ENCODE measurements at places on chromosomes 4 and X.

GRCh38 chr4:27490315-27490714 is 629.7 kb downstream of the STIM2 start:
- DNase-seq: no peak

- no peak for DNase-seq
These were observed 65.0 kb downstream of the MAPK10 start for GRCh38 chr4:86294883-86295282.

- no peak for DNase-seq
These were observed 32.1 kb downstream of the TAPT1 start for GRCh38 chr4:16194214-16194613.

DNA sequence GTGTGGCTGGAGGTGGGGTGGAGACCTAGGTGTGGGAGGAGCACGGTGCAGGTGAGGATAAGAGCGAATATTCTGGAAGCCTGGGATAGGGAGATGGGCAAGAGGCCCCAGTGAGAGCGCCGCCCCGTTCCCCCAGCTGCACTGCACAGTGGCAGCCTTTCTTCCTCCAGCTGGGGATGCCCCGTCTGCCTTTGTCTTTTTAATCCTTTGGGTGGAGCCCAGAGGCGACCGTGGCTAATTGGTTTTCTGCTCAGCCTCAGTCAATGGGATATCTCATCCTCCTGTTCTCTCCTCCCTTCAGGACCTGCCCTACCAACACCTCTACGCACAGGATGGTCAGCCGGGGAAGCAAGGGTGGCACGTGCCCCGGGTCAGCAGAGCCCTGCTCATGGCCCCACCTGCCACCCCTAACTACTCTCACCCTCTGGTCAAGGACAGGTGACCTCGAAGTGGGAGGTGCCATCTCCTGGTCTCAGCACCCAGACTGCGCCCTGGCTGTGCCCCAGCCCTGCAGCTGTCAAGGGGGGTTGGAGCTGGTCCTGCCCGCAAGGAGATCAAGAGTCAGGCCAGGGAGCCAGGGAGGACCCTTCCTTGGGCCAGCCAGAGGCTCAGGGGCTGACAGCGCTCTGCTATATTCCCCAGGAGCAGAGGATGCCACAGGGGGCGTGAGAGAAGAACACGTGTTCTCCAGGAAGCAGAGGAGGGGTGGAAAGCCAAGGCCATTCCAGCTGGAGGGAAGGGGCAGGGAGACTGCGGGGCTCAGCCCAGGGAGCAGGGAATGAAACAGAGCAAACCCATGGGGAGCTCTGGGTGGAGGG is 64.0 kb downstream of the ADRA2C start:
- no peak for DNase-seq

DNA sequence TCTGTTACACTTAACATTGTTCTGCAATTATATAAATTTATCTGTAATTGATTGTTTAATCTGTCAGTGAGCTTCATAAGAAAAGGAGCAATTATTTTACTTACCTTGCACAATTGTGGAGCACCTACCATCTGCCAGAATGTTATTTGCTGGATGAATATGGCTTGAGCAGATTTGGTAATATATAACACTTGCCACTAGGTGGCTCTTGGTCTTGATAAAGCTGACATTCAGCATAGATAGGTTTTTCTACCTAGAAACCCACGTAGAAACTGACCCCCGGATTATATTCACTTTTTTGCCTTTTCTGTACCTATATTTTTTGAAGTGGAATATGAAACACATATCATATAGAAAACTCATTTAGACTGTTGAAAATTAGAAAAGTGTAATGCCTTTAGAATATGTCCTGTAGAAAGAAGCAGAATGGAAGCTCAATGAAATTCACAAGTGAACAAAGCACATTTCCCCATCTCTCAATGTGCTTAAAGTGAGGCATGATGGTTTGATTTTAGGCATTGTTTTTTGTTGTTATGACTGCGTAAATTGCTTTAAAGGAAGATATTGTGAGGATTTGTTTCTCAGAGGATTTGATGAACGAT is 9.5 kb downstream of the RBPJ start:
- DNase-seq: no peak

DNA sequence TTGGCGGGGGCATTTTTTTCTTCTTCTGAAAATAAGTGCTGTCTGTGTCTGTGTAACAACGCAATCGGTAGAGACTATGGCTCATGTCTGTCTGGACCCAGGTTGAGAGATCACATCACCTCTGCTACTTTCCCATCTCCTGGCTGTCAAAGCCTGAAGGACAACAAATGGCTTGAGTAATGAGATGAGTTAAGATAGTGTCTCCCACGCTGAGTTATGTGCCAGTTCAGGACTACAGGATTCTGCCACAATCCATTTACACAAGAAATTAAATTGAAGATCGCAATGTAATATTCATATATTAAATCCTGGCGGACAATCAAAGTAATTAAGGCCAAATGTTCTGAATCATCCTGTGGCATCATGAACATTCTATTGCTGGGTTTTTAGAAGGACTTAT is 16.5 kb upstream of the ARHGAP36 start:
- no peak for DNase-seq

DNA sequence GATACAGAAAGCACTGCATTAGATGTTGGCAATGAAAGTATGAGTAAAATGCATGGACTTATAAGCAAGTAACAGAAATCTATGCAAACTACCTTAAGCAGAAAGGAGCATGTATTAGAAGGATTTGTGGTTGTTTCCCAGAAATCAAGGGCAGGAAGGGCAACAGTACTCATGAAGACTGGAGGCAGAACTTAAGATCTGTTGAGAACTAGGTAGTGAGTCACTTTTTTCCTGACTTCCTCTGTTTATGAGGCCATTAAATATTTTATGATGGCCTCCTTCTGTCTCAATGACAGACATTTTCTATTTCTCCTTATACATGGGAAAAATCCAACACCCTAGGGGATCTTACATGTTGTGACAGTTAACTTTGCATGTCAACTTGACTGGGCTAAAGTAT is 398.2 kb downstream of the MID1IP1 start:
- DNase-seq: no peak

DNA sequence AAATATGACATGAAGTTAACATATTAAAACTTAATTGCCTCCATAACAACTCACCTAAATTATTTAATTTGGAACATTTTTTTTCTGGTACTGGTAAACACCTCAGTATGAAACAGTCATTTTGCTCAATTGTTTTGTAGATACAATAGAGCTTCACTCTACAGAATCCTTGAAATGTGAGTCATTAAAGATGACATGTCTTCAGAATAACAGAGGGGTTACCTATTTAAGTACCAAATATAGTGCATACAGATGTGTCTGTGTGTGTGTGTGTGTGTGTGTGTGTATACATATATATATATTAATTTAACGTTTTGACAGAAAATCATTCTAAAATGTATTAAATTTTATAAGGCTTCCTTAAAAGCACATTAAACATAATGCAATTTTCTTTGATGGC is 297.6 kb downstream of the INPP4B start:
- no peak for DNase-seq

GRCh38 chrX:129493643-129494042 is 29.6 kb downstream of the SMARCA1 start:
- no peak for DNase-seq

DNA sequence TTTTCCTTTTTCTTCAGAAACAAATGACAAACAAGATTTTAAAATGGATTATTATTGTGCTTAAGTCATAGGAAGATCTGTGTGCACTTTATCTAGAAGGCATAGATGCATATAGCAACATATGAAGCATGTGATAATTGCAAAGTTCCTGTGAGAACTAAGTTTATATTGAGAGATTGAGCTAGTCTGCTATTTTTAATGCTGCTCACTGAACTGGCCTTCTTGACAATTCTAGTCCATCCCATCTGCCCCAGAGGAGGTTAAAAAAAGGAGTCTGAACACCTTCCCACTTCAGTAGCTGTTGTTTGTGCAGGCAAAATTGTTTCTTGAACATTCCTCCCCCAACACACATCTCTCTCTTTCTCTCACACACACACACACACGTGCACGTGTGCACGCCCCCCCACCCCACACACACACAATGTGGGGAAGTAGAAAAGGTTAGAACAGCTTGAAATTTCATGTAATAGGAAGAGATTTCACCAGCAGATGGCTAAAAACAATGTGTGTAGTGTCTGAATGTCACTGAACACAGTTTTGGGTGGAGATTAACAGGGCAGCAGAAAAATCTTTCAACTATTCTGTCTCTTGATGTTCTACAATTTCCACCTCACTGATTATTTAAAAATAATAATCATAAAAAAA is 108.0 kb downstream of the GPM6A start:
- no peak for DNase-seq

DNA sequence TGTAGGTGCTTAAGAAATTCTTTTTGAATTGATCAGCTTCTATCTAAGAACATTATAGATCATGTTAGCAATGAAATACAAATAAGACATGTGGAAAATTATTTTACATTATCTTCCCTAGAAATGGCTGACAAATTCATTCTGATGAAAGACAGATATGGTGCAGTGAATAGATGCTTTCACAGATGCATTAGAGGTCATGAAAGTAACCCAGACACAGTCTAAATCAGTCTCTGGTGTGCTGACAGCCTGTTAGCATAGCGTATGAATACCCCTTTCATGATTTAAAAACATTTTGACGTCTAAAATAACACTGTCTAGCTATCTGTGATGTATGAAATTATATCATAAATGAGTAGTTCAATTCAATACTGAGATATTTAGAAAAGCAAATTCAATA is 180.9 kb downstream of the UNC5C start:
- DNase-seq: no peak

DNA sequence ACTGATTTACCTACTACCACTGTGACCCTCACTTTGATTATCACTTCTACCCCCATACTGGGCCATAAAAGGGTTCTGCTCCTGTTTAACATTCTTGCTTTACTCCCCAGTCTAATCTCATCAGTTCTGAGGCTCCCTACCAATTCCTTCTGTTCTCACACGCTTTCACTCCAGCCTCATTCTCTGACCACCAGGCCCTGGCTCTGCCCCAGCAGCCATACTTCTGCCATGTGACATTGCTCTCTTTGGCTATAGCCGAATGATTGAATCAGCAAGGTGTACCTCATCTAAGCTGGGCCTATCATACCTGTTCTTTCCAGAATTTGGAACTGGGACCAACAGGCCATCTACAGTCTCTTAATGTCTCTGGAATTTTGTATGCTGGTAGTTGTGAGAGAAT is 14.4 kb upstream of the ELF2 start:
- DNase-seq: no peak

- no peak for DNase-seq
These were observed 50.3 kb upstream of the HHIP start for GRCh38 chr4:144595681-144596080.

- DNase-seq: no peak
These were observed 32.5 kb upstream of the ELF2 start for GRCh38 chr4:139209470-139210063.

DNA sequence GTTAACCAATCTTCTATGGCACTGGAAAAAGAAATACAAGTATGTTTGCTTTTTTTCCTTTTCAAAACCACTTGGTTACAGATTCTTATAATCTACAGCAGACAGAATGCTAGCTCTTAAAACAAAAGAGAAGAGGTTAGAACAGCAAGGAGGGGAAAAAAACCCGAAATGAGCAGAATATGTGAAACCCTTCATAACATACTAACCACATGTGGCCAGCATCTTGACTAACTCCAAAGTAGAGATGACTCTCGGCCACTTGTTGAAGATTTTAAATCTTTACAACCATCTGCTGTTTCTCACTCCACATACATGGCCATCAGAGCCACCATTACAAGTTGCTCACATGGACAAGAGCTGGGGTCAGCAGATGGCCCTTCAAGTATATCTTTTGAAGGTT is 100.3 kb downstream of the PAPSS1 start:
- DNase-seq: no peak

- no peak for DNase-seq
These were observed 4.2 kb downstream of the HDAC6 start for GRCh38 chrX:48806081-48806480.

DNA sequence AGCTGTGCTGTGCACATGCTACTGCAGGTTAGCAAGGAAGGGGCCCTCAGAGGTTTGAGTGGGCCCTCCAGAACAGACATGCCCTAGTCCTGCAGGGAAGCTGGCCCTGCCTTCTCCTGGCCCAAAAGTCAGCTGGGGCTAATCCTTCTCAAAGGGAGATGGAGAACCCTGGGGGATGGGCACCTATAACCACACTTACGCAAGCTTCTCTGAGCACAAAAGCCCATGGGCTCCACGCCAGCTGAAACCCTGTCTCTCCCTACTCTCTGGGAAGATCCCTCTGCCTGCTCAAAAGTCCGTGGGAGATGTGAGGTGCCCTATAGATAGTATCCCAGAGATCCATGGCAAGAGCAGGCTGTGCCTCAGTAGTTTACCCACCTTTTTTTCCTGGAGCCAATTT is 58.9 kb upstream of the DKK2 start:
- no peak for DNase-seq
